ENCODE measurements at places on chromosomes 4 and X. TPM values are rescaled to one million over a fixed set of nuclear protein-coding genes. Genes with fewer than 3 reads are reported as not detected.

DNA sequence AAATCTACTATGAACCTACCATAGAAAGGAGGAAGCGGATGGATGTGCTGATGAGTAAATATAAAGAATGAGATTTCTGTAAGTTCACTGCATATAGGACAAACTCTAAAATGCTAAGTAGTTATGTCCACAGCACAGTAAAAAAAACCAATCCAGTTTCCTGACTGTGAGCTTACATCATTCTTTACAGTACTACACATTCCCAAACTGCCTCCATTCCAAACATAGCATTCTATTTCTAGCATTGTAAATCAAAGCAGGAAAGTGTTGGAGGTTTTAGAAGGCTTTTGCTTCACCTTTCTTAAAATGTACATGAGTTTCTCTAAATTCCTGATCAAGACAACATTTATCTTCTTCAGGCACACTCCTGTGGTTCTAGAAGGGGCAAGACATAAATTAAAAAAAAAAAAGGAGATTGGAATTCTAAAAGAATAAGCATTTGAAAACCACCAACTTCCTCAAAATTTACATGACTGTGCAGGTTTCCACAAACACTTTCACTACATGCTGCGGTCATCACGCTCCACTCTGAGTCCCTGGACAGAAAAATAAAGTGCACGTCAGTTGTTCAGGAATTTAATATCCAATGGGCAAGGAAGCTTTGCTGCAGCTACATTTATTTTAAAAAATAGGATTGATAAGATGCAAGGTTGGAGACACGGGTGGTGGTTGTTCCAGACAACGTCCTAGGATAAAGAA is 297.6 kb upstream of the STS start:
- peak; percentile 44 for DNase-seq

DNA sequence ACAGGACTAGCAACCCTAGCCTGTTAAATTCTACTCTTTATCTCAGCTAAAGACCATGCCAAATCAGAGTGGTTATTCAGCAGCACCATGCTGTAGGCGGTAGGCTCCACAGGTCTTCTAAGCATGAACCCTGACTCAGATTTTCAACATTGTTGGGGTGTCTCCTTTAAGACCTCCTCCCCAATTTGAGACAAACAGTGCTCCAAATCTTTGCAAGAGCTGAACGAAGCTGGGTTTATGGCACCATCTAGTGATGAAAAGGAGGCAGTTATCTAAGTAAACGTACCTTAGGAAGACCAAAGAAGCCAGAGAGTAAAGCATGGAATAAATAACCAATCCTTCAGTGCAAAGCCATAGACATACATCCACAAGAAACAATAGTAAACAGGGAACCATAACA is 334.5 kb upstream of the SLC7A11 start:
- no peak for DNase-seq

DNA sequence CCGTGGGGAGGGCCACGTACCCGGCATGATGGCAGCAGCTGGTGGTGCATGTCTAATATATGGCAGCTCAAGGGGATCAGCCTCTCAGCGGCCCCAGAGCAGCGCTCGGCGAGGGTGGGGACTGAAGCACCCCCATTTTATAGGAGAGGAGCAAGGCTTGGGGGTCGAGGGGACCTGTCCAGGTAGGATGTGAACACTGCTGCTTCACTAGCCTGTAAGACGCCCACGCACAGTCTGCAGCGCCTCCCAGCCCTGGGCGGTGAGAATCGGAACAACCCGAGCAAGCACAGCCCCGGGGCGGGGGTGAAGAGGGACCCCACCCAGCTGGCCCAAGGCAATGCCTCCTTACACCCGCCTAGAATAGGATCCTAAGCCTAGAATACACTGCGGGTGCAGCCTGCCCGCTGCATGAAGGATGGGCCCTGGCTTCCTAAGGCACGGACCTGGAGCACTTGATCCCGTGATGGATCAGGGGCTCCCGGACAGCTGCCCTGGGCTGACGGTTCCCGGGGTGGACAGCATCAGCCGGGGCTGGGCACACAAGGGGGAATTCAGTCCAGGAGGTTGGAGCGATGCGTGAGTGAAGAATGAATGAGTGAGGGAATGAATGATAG is 17.6 kb downstream of the ADRA2C start:
- no peak for DNase-seq

DNA sequence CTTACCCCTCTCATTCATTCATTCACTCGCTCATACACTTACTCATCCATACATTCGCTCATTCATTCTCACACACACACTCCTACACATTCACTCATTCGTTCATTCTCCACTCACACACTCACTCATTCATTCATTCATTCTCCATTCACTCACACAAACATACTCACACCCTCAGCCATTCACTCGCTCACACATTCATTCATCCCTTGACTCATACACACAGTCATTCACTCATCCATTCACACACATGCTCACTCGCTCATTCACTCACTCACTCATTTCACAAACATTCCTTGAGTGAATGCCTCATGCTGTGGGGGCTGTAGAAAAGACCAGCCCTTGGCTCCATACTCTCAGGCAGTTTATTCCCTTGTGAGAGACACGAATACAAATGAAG is 151.1 kb upstream of the MAMLD1 start:
- DNase-seq = no peak

DNA sequence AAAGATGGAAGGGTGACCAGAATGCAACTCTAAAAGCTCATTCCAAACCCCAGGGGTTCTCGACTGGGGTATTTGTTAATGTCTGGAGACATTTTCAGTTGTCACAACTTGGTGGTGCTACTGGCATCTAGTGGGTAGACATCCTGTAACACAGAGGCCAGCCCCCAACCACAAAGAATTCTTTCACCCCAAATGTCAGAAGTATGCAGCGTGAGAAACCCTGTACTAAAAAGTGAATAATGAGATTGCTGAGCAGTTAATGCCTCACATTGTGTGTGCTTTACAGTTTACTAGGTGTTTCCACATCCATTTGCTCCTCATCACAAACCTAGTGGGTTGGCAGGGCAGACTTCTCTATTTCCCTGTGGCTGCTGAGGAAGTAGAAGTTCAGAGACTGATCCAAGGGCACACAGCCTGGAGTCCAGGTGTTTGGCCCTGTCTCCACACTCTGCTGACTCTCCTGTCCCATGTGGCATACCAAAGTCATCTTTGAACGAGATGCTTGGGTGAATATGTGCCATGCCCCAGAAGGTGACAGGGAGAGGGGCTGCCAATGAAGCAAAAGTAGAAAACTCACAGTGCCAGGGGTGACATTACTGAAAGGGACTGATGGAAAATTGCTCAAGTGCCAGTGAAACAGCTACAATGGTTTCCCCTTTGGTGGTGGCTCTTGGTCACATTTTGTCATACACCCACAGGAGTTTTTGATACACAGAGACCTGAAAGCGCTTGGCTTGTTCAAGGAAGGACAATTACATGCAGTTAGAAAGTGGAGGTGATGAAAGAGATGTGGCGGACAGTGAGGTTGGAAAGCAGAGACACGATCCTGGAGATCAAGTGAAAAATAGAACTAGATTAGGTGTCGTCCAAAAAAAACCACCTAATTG is 10.1 kb upstream of the TMEM154 start:
- DNase-seq = no peak

DNA sequence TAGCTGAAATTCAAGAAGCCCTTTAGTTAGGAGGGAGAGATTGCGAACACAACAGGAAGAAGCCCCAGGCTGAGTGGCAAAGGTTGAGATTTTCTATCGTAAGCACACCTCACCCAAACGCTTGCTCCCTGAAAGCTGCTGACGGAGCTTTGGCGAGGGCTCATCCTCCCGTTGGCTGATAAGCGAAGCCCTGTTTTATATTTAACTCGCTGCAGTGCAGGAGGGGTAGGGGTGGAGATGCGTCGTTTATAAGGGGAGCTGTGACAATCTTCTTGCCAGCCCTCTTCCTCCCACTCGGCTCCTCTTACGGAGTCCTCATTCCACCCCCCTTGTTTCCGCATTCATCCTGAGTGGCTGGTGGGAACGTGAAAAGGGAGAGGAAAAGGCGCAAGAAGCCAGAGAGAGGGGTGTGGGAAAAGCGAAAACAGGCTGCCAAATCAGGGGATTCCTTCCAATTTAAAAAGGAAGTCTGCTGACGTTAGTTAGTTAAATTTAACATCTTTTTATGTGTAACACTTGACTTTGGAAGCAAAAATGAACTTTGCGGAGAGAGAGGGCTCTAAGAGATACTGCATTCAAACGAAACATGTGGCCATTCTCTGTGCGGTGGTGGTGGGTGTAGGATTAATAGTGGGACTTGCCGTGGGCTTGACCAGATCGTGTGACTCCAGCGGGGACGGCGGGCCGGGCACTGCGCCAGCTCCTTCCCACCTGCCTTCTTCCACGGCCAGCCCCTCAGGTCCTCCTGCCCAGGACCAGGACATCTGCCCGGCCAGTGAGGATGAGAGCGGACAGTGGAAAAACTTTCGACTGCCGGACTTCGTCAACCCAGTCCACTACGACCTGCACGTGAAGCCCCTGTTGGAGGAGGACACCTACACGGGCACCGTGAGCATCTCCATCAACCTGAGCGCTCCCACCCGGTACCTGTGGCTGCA is at the start of gene ENPEP:
TSS of gene ENPEP (plus strand) at position 275 of the 938 bp plus-strand sequence. CDS start at position 535, 260 bp downstream.
- DNase-seq = peak; percentile 82

GRCh38 chr4:186726426-186727168 is 2.9 kb upstream of the FAT1 start:
- DNase-seq = peak; percentile 73

GRCh38 chr4:149223659-149224058 is 592.0 kb downstream of the IQCM start:
- no peak for DNase-seq

The EFHC2 gene
- 0.48 TPM for total RNA-seq

The CCDC110 gene
- total RNA-seq = 14.4 TPM

The MED12 gene
- total RNA-seq = 14.0 TPM

The TCEAL7 gene
- total RNA-seq = 11.3 TPM

The SLC34A2 gene
- total RNA-seq = not detected
